ENCODE measurements at places on chromosomes 1 and 21.

DNA sequence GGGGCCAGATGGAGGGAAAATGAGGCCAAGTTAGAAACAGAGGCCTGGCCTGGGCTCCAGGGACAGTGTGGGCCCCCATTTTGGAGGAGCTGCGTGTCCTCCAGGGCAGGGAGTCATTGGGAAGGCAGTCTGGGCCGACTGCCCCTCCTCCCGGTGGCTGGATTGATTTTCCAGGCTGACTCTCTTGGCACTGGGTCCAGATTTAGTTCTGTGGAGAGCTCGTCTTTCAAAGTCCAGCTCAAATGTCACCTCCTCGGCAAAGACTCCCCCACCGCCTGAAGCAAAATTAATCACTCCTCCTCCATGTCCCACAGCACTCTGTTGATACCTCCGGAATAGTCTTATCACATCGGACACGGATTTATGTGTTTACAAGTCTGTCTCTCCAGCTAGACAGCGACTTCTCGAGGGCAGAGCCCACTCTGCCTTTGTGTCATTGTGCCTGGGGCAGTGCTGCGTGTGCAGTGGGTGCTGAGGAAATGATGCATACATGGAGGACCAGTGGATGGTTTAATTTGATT, 175.1 kb downstream of the CAMTA1 start:
- DNase-seq = no peak

DNA sequence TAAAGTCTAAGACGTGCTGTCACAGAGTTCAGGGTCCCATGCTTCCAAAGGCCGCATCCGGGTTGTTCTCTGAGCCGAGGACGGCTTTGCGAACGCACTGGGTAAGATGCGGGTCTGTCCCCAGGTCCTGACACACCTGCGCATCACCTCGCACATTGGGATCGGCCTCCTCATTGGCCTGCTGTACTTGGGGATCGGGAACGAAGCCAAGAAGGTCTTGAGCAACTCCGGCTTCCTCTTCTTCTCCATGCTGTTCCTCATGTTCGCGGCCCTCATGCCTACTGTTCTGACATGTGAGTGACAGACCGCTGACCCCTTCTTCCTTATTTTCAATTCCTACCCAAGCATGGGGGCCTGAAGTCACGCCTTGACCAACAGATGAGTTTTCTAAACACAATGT, 25.3 kb downstream of the TFF3 start:
- no peak for DNase-seq

DNA sequence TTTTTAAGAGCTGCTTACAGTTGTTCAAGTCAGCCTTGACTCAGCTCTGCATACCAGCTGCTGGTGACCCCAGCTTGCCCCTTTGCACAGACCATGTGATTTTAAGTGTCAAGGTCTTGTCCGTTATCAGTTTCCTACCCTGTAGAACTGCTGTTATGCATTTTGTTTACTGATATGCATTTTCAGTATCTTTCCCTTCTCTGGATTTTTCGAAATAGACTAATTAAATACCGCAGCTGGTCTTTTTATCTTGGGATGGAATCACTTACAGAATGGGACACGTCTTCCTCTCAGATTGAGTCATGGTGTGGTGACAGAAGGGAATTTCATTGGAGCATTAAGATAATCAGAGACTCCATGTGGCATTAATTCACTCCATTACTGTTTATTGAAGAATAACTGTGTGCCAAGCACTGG, 145.6 kb downstream of the FMN2 start:
- no peak for DNase-seq

GRCh38 chr1:203932556-203932955, 71.2 kb downstream of the SNRPE start:
- DNase-seq = no peak

DNA sequence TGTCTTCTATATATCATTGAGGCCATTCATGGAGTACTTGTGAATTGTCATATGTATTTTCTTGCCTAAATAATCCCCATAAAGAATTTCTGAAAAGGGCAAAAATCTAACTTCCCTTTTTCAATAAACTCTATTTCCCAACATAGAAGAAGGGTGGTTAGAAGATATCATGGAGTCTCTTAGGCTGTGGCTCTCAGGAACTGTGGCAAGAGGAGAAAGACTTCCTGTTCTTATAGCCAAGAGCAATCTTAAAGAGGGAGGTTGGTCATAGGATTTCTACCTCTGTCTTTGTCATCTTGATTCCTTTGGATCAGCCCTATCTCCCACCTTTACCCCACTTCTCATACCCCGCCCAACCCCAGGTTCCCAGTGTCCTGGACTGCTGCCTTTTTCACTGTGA, 175.8 kb downstream of the TYW3 start:
- no peak for DNase-seq

- DNase-seq = no peak
Measured at GRCh38 chr1:9180111-9180819, 51.4 kb upstream of the GPR157 start.

GRCh38 chr1:155218854-155219591, 10.5 kb downstream of the MTX1 start:
- no peak for DNase-seq

- DNase-seq = no peak
Measured at GRCh38 chr1:60034999-60035398, 38.6 kb downstream of the C1orf87 start.

DNA sequence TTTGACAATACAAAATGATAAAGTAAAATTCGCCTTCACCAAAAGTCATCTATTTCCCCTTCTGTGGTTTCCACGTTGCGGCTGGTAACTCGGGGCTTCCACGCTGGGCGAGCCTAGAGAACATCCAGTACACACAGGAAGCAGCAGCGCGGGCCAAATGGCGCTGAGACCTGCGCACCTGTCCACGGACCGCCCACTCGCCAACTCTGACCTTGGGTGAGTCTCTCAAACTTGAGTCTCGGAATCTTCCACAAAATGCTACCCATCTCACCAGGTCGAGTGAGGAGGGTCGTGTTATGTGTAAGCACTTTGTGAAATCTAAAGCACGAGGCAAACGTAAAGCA, 820 bp upstream of the TTF2 start:
- peak; percentile 72 for DNase-seq

DNA sequence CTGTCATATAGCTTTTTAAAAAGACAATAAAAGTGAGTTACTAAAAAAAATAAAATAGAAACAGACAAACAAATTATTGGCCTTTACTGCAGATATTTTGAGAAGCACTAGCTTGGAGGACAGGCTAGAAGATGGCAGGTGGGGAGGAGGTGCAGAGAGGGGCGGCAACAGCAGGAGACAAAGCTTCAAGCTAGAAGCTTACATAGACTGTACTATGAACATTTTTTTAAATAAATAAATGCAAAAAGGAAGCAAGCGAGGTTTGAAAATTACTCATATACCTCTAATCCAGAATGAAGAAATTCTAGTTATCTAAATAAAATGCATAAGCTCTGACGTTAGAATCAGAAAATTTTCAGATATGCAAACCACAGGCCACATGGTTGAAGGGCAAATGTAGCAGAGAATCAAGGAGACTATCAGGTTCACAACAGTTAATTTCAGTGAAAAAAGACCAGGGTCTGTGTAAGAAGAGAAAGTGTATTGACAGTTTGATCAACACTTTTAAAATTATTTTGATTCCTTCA, 54.9 kb downstream of the NRIP1 start:
- DNase-seq = no peak

- DNase-seq = no peak
Measured at GRCh38 chr1:116429821-116430374, 56.9 kb downstream of the ATP1A1 start.

DNA sequence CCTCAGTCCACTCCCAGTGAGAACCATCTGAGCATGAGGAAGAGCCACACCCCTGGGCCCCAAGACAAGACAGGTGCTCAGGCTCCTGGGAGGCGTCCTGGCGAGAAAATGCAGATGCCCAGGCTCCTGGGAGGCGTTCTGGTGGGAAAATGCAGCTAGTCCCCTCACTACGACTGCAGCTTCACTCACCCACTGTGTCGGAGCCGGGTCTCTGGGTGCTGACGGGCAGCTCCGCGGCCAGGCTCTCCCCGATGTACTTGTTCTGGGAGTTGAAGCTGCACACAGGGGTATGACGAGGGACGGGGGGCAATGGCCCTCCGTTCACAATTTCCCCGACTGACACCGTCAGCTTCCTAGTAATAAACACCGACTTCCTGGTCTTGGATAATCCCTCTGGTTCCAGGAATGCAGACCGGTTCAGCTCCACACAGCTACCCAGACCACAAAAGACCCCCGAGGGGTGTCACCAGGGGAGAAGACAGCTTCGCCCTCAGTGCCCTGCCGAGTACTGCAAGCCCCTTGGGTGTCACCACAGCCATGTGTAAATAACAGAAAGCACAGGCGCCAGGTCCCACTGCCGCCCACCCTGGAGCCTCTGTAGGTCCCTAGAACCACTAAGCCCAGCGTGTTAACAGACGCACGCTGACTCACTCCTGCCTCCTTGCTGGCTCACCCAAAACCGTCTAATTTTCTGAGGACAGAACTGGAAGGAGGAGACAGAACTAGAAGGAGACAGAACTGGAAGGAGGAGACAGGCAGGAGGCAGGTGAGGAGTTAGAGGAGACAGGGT, 19.5 kb downstream of the MCM3AP start:
- no peak for DNase-seq

Measured in CD4-positive, alpha-beta memory T cell (primary cell).